NB4 (cell line): ENCODE measurements at places on chromosomes 3 and 15.

DNA sequence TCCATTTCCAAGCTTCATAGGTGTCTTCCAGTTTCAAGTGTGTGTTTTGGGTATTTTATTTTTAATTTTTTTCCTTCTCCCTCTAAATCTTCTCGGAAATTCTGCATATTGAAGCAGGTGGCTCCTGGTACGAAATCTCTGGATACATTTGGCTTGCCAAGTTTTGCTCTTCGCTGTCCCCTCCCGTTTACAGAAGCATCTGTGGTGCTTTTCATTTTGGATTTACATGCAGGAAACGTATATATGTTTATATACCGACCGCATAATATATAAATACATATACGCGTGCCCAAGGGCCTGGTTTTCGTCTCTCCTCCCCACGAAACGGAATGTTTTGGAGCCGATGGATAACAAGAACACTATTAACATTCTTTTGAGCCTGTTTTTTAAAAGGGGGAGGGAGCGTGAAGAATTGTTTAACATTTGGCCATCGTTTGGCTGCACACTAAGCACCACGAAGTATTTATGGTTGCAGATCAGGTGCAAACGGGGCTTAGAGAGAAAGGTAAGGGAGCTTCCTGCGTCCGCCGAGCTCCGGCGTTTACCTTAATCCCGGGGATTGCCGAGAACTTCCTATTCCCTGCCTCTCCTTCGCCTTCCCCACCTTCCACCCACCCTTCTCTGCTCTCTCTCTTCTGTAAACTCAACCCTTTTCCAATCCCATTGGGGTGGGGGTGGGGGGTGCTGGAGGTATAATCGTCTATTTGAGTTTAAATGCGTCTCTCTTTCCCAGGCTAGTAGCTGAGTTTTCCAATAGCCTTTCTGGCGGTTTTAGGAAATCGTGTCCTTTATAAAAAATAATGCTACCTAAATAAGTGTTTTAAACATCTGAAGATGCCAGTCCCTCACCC, 1.1 kb upstream of the NLGN1 start:
- no peak for DNase-seq

GRCh38 chr3:13348661-13349396, 71.3 kb downstream of the NUP210 start:
- peak; percentile 95 for DNase-seq

- no peak for DNase-seq
These were observed 2.5 kb upstream of the PLA2G4F start for GRCh38 chr15:42158941-42159340.

- DNase-seq = peak; percentile 28
These were observed 11.0 kb downstream of the EXOG start for GRCh38 chr3:38507120-38507519.

DNA sequence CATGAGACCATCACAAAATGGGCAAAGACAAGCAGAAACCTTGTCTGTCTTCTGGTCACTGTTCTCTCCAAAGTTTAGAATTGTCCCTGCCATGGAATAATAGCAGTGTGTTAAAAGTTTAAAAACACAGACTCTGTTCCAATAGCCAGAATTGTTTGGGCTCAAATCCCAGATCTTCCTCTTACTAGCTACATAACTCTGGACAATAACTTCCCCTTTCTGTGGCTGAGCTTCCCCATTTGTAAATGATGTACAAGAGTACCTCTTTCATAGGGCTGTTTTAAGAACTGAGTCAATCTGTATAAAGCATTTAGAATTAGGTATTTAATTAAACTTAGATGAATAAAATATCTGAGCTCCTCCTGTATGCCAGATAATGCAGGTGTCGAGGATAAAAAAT, 623.0 kb downstream of the NTRK3 start:
- DNase-seq = peak; percentile 44

- no peak for DNase-seq
These were observed 7.8 kb upstream of the ATP10A start for GRCh38 chr15:25870938-25871337.

- no peak for DNase-seq
These were observed 274 bp downstream of the RRP9 start for GRCh38 chr3:51941463-51941797.

DNA sequence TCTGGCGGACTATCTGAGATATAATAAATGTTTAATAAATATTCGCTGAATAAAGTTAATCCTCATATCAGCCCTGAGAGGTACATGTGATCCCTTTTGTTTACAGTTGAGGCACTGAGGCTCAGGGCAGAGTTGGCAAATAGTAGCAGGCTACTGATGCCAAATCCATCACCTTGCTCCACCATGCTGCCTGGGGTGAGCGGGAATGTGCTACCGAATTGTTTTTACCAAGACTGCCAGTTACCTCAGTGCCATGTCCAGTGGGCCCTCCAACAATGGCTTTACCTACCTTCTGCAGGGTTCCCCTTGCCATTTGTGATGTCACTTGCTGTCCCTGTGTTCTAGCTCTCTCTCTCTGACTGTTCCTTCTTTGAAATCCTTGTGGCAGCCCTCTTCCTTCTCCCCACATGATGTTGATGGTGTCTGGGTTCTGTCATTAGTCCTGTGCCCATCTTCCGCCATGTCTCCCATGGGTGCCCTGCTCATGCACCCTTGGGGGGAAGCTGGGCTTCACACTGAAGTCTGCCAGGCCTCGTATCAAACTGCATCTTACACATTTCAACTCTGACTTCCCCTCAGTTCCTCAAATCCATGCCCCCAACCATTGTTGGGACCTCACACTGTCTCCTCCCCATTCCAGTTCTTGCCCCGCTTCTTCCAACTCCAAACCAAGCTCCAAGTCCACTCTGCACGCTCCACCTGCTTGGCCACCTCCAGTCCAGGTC, 35.4 kb downstream of the SLCO2A1 start:
- DNase-seq = no peak

GRCh38 chr3:175456466-175456865, 597.3 kb downstream of the NAALADL2 start:
- no peak for DNase-seq

DNA sequence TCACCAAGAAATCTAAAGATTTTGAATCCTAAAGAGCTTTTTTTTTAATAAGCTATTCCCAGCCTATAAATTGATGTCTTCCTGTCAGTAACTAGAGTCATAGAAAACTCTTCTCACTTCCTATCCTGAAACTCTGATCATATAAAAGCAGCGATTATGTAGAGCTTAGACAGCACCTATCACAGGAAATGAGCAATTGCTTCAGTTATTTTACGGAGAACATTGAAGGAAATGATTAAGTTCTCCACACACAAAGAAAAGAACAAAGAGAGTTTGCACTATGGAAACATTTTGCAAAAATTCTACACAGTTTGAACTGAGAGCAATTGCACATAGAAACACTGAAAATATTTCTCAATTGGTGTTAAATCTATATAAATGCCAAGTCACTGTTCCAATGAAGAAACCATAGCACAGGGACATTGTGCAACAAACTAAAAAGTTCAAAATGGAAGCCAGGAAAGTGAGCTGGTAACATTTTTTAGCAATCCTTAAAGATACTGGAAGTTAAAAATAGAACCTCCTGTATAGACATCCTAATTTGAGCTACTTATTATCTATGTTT, 291.5 kb upstream of the ARHGEF26 start:
- DNase-seq = no peak

- no peak for DNase-seq
These were observed 6.3 kb downstream of the ABCC5 start for GRCh38 chr3:184011230-184011876.

- no peak for DNase-seq
These were observed 169.9 kb downstream of the WDR72 start for GRCh38 chr15:53589520-53590057.
